Colonic mucosa (tissue), 4 donors: ENCODE measurements at places on chromosomes 16 and 17.
A peak's percentile ranks its signal among the peaks of the same experiment; 100 is the strongest.

- H3K4me1 ChIP-seq, result no peaks in the 10 kb centered on the region
- no peaks in the 10 kb centered on the region for H3K36me3 ChIP-seq
- H3K27me3 ChIP-seq, result no peaks in the 10 kb centered on the region
- H3K27ac ChIP-seq, result no peak overlapping the region
- no peak overlapping the region for H3K4me3 ChIP-seq
- DNase-seq, result no peak
These were observed 605.5 kb downstream of the RBFOX1 start for GRCh38 chr16:7938175-7938574.

- H3K36me3 ChIP-seq, result no peaks in the 10 kb centered on the region
- no peak overlapping the region for H3K27ac ChIP-seq
- no peak for DNase-seq
- H3K4me3 ChIP-seq, result no peak overlapping the region
- H3K27me3 ChIP-seq, result no peaks in the 10 kb centered on the region
These were observed 14.2 kb downstream of the SAP30BP start for GRCh38 chr17:75681289-75681688.

GRCh38 chr16:9090101-9090959 lies 1.1 kb upstream of the HAPSTR1 start:
- H3K27me3 ChIP-seq, result no peaks in the 10 kb centered on the region
- H3K4me1 ChIP-seq, result peaks cover 12% of the 10 kb centered on the region
- peak overlapping the region; percentile 44 for H3K4me3 ChIP-seq
- DNase-seq, result peak; percentile 42
- no peaks in the 10 kb centered on the region for H3K36me3 ChIP-seq

GRCh38 chr16:70276392-70276791 lies 12.9 kb downstream of the AARS1 start:
- DNase-seq, result no peak
- H3K36me3 ChIP-seq, result peaks cover 28% of the 10 kb centered on the region
- no peak overlapping the region for H3K27ac ChIP-seq

DNA sequence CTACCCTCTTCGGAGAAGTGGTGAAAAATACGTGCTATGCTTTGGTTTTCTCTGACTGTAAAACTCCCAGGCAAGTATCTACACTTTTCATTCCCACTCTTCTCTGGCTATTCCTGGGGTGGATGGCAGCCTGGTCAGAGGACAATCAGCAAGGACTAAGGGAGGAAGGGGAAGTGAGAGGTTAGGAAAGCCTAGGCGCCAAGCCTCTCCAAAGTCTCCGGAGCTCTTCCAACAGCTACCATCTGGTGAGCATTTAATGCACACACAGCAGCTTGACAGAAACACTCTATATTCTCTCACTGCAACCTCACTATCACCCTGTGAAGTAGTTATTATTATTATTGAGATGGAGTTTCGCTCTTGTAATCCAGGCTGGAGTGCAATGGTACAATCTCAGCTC lies 65.1 kb downstream of the WSCD1 start:
- no peak overlapping the region for H3K4me3 ChIP-seq
- H3K4me1 ChIP-seq, result no peaks in the 10 kb centered on the region
- no peak for DNase-seq
- no peaks in the 10 kb centered on the region for H3K36me3 ChIP-seq

DNA sequence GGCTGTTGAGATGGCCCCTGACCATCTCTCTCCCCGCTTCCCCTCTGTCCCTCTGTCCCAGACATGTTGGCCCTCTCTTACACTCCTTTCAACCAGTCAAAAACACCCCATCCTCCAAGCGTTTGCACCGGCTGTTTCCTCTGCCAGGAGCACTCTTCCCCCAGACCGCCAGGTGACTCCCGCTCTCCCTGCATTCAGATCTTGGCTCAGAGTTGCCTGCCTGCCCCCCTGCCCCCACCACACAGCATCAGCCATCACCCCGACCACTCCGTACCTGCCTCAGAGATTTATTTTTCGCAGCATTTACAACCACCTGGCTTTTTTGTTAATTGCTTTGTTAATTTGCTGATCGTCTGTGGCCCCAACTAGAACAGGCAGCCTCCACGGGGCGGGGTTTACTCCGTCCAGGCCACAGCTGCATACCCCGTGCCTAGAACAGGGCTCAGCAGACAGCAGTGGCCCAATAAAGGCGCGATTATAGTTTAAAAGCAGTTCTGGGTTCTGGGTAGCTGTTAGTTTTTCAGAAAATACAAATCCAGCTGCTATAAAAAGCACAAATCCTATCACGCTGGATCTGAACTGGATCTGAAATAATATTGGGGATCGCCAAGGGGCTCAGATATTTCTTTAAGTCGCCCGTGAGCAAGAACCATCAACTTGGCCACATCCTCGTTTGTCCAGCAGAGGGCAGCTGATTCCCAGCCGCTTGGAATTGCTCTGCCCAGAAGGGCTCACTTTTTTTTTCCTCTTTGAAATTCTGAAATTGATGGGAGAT lies 173.6 kb downstream of the IRF8 start:
- no peaks in the 10 kb centered on the region for H3K36me3 ChIP-seq
- H3K27me3 ChIP-seq, result no peaks in the 10 kb centered on the region
- H3K27ac ChIP-seq, result no peak overlapping the region
- DNase-seq, result peak; percentile 64
- no peaks in the 10 kb centered on the region for H3K4me1 ChIP-seq

GRCh38 chr16:85550953-85551924 lies 61.9 kb upstream of the GSE1 start:
- DNase-seq, result peak; percentile 66
- H3K4me1 ChIP-seq, result no peaks in the 10 kb centered on the region
- H3K27me3 ChIP-seq, result no peaks in the 10 kb centered on the region
- H3K4me3 ChIP-seq, result no peak overlapping the region
- H3K36me3 ChIP-seq, result no peaks in the 10 kb centered on the region

DNA sequence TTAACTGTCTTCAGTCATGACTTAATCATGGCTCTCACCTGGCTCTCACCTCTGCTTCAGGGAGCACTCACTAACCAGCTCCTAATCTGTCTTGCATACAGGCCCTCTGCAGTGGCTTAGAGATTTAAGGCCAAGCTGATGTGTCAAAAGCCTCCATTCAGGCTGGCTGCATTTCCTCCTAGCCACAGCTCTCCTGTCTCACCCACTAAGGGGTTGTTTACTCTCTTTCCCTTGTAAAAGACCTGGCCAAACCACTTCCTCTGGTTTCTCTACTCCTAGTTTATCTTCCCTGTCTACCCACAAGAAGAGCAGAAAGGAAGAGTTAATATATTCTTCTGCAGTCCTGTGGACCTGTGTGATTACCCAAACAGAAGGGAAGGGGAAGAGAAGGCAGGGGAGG lies 9.3 kb upstream of the ASIC2 start:
- no peaks in the 10 kb centered on the region for H3K27me3 ChIP-seq
- H3K36me3 ChIP-seq, result no peaks in the 10 kb centered on the region
- no peak overlapping the region for H3K4me3 ChIP-seq
- H3K27ac ChIP-seq, result no peak overlapping the region
- H3K4me1 ChIP-seq, result no peaks in the 10 kb centered on the region

DNA sequence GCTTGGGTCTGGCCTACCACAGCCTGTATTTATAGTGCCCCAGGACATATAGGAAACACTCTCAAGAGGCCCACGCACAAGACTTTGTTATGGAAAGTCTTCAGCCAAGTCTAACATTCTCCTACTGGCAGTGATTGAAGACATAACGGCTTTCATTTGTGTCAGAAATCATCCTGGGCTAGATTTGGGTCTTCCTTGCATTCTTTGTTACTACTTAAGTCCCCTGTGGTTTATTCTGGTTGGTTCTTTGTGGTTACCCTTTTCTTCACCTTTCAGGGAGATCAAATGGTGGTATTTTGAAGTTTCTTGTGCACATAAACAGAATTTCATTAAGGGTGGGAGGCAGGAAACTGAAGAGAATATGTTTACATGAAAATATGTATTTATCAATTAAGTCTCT lies 37.7 kb downstream of the REXO5 start:
- H3K4me3 ChIP-seq, result no peak overlapping the region
- H3K27me3 ChIP-seq, result no peaks in the 10 kb centered on the region
- no peaks in the 10 kb centered on the region for H3K4me1 ChIP-seq
- H3K36me3 ChIP-seq, result no peaks in the 10 kb centered on the region

DNA sequence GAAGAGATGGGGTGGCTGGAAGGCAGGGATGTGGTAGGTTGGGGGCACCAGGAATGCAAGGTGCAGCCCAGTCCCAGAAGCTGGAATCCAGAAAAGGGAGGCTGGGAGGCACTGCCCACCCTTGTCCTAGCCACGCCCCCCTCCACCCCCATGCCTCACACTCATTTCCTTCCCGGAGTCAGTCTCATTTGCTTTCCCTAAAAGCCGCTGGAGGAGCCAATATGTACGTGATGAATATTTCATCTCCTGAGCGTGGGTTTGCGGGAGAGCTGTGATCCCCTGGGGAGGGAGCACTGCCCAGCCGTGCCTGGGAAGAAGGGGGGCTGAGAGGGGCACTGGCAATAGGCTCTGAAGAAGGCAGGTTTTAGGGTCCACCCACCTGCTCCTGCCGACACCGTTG lies 124.5 kb upstream of the LHX1 start:
- H3K27me3 ChIP-seq, result peaks cover 20% of the 10 kb centered on the region
- H3K27ac ChIP-seq, result no peak overlapping the region
- DNase-seq, result no peak
- no peaks in the 10 kb centered on the region for H3K4me1 ChIP-seq
- H3K36me3 ChIP-seq, result no peaks in the 10 kb centered on the region

DNA sequence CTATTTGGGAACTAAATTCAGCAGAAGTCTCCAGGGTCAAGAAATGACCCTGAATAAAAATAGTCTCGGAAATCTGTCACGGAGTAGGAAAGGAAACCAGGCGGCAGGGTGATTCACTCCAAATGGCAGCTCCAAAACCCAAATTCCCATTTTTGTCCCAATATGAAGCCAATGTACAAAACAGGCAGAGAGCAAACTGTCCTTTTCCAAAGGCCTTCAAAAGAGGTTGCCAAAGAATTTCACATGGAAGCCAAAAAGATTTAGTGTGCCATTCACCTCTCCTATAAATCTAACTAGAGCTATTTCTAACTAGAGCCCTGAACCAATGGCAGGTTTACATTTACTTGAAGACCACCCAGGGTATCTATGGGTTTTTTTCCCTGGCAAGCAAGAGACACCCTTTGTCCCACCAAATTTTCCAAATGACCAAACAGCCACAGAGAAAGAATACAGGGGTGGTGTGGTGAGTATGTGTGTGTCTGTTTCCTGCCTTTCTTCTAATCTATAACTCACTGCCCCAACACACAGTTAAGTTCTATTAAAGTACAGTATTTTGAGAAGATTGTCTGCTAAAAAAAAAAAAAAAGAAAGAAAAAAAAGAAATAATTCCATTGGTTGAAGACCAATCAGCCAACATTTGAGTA lies 6.8 kb downstream of the MYO1D start:
- no peaks in the 10 kb centered on the region for H3K4me1 ChIP-seq
- no peak overlapping the region for H3K4me3 ChIP-seq
- H3K27ac ChIP-seq, result peak overlapping the region; percentile 57
- DNase-seq, result no peak
- H3K27me3 ChIP-seq, result no peaks in the 10 kb centered on the region

DNA sequence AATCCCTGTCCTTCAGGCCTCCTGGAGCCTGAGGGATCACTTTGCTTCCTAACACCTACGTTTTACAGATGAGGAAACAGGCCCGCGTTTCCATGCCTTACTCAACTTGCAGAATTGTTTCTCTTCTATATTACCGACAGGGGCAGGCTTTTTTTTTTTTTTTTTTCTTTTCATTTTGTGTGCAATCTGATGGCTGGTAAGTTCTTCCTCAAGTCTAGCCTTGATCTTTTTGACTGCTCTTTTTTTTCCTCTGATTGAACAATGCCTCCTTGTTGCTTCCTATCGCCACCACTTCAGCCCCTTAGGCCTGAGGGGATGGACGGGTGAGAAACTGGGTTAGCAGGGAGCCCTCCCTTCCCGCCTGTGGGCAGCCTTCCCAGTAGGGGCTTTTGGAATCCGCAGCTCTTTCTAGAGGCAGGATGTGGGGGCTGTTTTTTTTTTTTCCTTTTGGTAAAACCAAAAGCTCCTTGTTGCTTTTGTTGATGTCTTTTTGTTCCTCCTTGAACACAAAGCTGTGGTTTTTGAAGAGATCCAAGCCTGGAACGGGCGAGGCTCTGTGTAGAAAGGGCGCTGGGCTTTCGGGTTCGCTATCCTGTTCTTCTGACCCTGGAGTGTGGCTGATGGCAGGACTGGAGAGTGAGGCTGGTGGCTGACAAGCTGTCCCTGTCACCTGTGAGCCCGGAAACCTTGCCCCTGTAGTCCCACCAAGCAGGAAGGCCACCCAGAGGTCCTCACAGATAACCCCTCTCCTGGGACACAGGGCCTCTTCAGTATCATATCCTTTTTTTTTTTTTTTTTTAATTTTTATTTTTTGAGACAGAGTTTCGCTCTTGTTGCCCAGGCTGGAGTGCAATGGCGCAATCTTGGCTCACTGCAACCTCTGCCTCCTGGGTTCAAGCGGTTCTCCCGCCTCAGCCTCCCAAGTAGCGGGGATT lies 14.0 kb downstream of the LASP1 start:
- DNase-seq, result no peak
- no peaks in the 10 kb centered on the region for H3K36me3 ChIP-seq
- H3K4me1 ChIP-seq, result peaks cover 46% of the 10 kb centered on the region
- peak overlapping the region; percentile 46 for H3K27ac ChIP-seq

GRCh38 chr16:85286066-85286831 lies 174.0 kb upstream of the CIBAR2 start:
- H3K27ac ChIP-seq, result peak overlapping the region; percentile 12
- H3K36me3 ChIP-seq, result no peaks in the 10 kb centered on the region
- peaks cover 4% of the 10 kb centered on the region for H3K4me1 ChIP-seq

GRCh38 chr16:49093939-49094338 lies 187.7 kb downstream of the CBLN1 start:
- H3K4me1 ChIP-seq, result no peaks in the 10 kb centered on the region
- H3K4me3 ChIP-seq, result no peak overlapping the region
- no peak overlapping the region for H3K27ac ChIP-seq
- H3K36me3 ChIP-seq, result no peaks in the 10 kb centered on the region

GRCh38 chr17:4214157-4214556 lies 49.6 kb downstream of the ANKFY1 start:
- no peaks in the 10 kb centered on the region for H3K4me1 ChIP-seq
- H3K27me3 ChIP-seq, result no peaks in the 10 kb centered on the region
- H3K4me3 ChIP-seq, result no peak overlapping the region
- no peak for DNase-seq
- H3K36me3 ChIP-seq, result no peaks in the 10 kb centered on the region
- no peak overlapping the region for H3K27ac ChIP-seq

GRCh38 chr16:68064791-68065365 lies 20.3 kb upstream of the NFATC3 start:
- H3K27me3 ChIP-seq, result no peaks in the 10 kb centered on the region
- no peak overlapping the region for H3K4me3 ChIP-seq
- peak; percentile 77 for DNase-seq
- H3K27ac ChIP-seq, result no peak overlapping the region

- no peaks in the 10 kb centered on the region for H3K36me3 ChIP-seq
- H3K4me1 ChIP-seq, result no peaks in the 10 kb centered on the region
- H3K27ac ChIP-seq, result no peak overlapping the region
- H3K27me3 ChIP-seq, result no peaks in the 10 kb centered on the region
These were observed 63.7 kb downstream of the SIAH1 start for GRCh38 chr16:48321317-48322036.

DNA sequence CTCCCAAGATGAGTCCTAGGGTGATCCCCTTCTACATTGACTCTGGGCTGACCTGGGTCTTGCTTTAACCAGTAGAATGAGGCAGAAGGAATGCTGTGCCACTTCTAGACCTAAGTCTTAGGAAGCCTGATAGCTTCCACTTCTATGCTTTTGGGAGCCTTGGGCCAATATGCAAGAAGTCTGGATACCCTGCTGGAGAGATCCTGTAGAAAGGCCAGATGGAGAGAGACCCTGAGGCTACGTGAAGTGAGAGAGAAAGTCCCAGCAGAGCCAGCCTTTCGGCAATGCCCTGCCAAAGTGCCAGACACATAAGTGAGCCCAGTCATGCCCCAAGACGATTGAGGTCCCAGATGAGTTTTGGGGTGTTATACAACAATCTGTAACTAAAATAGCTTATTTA lies 1.7 kb downstream of the KRT222 start:
- H3K36me3 ChIP-seq, result no peaks in the 10 kb centered on the region
- no peak overlapping the region for H3K4me3 ChIP-seq
- no peak for DNase-seq
- no peak overlapping the region for H3K27ac ChIP-seq
